ENCODE measurements at places on chromosomes 6 and 20.
A peak's percentile ranks its signal among the peaks of the same experiment; 100 is the strongest.

- no peak for DNase-seq
Observed at GRCh38 chr6:7594579-7595125, 4.7 kb downstream of the SNRNP48 start.

- no peak for DNase-seq
Observed at GRCh38 chr6:104506429-104506828, 353.3 kb downstream of the HACE1 start.

GRCh38 chr6:134178161-134179044 is 126.0 kb upstream of the SLC2A12 start:
- DNase-seq: peak; percentile 86

DNA sequence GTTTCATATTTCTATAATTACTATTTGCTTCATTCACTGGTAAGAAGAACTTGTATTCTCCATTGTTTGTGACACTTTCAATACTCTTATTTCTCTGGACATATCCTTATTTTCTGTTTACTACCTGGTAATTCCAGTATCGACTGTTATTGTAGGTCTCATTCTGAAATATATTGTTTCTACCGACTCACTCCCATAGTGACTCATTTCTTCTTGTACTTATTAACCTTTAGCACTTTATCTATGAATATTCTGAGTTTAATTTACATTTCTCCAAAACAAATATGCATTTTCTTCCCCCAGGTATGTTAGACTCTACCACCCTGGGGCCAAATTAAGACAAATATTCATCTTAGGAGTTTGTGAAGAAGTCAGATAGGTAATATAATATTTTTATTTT is 164.5 kb upstream of the BTBD3 start:
- DNase-seq: no peak

- DNase-seq: no peak
Observed at GRCh38 chr6:52666071-52666470, 4.8 kb upstream of the TMEM14A start.

DNA sequence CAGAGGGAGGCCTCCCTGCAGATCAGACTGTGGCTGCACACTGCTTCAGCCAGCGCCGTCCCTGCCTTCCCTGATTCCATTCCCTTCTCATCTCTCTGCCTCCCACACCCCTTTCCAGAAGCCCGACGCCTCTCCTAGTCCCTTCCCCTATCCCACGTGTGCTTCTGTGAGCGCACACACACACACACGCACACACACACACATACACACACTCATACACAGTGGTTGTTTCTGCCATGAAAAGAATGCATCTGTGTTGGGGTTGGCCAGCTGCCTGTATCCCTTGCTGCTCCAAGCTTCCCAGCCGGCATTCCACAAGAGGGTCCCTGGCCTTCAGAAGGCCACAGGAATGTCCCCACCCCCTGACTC is 51.7 kb downstream of the MOCS1 start:
- DNase-seq: peak; percentile 89

- no peak for DNase-seq
Observed at GRCh38 chr20:24411003-24411833, 58.2 kb upstream of the SYNDIG1 start.
